ENCODE measurements at places on chromosomes 2 and 18.

GRCh38 chr2:69222953-69223658, 163.9 kb downstream of the GFPT1 start:
- no peak for DNase-seq

DNA sequence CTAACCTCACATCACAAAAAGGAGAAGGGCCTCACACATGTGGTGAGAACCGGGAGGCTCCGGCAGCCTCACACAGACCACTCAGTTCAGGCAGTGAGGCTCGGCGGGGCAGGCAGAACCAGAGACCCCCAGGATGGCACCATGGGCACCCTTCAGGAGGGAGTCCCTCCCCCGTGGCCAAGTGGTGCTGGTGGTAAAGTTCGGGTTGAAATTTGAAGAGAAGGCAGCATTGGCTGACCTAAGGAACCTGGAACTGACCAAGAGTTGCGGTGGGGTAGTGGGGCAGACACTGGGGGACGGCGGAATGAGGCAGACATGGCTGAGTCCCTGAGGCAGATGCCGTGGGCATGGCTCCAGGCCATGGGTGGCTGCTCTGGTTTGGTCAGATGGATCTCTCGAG, 239.3 kb upstream of the MYT1L start:
- no peak for DNase-seq

DNA sequence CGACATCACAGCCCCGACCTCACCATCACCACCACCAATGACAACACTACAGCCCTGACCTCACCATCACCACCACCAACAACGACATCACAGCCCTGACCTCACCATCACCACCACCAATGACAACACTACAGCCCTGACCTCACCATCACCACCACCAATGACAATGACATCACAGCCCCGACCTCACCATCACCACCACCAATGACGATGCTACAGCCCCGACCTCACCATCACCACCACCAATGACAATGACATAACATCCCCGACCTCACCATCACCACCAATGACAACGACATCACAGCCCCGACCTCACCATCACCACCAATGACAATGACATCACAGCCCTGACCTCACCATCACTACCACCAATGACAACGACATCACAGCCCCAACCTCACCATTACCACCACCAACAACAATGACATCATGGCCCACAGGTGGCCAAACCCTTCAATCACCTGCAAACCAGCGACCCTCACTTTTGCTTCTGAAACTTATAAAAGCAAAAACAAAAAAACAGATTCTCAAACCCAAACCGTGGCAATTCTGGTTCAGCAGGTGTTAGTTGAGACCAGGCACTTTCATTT, 70.7 kb upstream of the TMEM18 start:
- DNase-seq = no peak

GRCh38 chr2:208607694-208608093, 201.1 kb downstream of the PTH2R start:
- DNase-seq = no peak

GRCh38 chr18:49174478-49174877, 223.7 kb upstream of the SMAD7 start:
- DNase-seq = no peak
